ENCODE measurements at places on chromosomes 1 and 21. TPM values are rescaled to one million over a fixed set of nuclear protein-coding genes. Genes with fewer than 3 reads are reported as not detected.
A peak's percentile ranks its signal among the peaks of the same experiment; 100 is the strongest.

DNA sequence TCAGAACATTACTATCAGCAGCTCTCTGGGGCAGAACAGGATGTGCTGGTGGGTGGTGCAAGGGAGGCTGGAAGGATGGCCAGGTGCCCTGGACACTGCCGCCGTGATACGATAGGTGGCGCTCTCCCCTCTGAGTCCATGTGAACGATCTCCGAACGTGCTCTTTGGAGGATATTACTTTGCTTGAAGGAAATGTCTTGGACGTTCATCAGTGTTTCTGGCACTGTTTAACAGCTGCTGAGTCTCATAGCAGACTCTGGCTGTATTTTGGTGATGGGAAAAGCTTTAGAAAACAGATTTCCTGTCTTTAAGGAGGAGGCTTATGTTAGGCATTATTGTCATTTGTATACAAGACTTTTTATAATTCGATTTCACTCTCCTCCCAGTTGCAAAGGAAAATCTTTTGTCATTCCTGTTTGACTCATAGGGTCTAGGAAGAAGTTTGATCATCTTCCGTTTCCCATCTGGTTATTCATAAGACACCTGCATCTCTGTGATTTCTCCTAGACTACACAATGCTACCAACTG is 386.2 kb upstream of the ADGRL2 start:
- peak; percentile 86 for DNase-seq

Gene SOX13
- 10.5 TPM for total RNA-seq

Gene RCAN3
- total RNA-seq: 9.3 TPM

Gene OR2L2
- total RNA-seq: not detected

Measured in stomach (tissue), 19 donors.